CD4-positive, alpha-beta T cell treated with Interleukin-2 at 100 ng/mL for 4 hours (primary cell): ENCODE measurements at places on chromosomes 2 and 18.

DNA sequence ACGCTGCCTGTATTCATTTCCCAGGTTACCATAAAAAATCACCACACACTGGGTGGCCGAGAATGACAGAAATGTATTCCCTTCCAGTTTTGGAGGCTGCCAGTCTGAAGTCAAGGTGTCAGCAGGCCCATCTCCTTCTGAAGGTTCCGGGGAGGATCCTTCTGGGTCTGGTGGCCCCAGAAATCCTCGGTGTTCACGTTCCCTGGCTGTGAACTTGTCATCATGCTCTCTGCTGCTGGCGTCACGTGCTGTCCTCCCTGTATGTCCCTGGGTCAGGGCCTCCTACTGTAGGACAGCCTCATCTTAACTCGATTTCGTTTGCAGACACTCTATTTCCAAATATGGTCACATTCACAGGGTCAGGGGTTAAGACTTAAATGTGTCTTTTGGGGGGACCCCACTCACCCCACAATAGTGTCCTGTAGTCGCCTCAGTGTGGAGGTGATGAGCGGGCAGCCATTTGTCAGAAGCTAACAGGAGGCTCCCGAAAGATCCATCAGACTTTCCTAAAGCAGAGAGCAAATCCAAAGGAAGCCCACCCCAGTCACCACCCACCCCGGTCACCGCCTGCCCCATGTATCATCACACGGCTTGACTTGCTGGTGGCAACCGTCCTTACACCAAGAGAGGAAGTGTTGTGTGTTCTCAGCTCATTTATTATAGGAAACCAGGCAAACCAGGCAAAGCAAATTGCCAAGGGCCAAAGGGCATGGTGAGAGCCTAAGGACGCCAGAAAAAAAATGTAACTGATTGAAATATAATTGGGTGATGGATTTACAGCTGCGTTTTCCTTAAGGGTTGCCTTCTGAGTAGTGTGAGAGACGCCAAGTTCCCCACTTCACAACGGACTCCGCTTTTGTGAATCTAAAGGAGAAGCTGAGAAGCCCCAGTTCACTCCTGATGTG lies 148.8 kb upstream of the ZNF236 start:
- DNase-seq = no peak

DNA sequence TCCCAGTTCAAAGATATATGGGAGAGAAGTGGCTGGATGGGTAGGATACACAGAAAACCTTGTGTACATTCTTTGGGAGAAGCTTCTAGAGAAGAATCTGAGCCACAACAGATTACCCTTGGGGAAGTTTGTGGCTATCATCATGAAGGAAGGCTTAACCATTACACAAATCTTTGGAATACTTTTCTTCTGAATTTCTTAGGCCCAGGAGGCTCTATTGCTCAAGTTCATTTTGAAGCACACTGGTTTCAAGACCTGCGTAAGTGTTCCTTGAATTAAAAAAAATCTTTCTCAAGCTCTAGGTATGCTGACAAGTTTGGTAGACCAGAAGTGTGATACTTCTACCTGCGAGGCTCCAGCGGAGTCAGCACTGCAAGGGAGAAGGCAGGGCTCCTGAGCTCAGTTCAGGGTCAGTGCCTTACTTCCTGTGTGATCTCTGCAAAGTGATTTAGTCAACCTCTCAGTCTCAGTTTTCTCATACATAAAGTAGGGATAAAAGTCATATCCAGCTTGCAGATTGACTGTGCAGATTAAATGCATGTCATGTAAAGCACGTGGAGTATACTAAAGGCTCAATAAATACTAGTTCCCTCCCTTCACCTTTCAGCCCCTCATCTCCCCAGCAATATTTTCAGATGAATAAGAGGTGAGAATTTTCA lies 438.6 kb downstream of the DLGAP1 start:
- DNase-seq = no peak

DNA sequence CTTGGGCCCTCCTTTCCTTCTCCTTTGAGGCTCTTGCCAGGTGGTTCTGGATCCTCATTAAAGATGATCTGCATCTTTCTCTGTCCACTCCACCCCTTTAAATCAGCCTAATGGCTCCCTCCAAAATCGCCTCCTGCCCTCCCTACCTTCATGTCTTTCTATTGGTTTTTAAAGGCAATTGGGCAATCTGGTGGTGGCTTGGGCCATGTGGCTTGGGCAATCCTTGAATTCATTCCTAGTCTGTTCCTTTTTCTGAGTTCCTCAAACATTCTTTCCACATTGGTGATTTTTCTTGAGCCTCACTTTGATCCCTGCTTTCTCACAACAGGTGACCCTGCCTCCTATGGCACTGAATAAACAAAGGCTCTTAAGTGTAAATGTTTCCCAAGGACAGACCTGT lies 266.2 kb upstream of the REV1 start:
- DNase-seq = no peak

GRCh38 chr18:50879302-50880118 lies 592 bp downstream of the ME2 start:
- DNase-seq = peak; percentile 35

- no peak for DNase-seq
Observed at GRCh38 chr2:130314377-130314776, 28.3 kb upstream of the IMP4 start.

DNA sequence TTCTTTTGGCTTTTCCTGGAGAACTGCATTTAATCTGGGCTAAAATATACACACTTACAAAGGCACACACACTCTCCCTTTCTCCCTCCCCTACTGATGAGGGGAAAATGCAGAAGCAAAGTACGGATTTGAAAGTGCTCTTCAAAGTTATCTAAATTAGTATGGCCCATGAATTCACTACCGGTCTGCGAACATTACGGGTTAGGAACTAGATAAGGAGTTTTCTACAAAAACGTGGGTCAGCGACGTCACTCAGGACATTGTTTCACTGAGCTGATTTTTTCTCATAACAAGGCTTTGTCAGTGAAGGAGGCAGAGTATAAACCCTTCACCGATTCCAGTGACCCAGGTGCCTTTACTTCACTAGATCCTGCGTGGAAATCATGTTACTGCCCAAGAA lies 47.3 kb downstream of the COA5 start:
- DNase-seq = no peak

DNA sequence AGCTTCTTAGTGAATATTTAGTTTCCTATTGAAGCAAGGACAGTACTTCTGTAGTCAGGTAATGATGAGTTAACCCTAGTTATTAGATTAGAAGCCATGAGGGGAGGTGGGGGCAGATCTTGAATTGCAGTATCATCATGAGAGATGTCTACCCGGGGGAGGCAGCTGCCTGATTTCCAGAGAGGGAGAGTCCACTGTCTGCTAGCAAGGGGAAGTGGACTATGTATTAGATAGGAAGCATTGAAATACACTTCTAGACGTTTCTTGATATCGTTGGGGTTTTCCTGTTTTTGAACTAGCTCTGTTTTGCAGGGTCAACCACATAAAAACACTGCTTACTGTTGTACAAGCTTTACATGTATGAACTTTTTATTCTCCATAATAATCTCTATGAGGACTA lies 38.8 kb downstream of the APLF start:
- no peak for DNase-seq

DNA sequence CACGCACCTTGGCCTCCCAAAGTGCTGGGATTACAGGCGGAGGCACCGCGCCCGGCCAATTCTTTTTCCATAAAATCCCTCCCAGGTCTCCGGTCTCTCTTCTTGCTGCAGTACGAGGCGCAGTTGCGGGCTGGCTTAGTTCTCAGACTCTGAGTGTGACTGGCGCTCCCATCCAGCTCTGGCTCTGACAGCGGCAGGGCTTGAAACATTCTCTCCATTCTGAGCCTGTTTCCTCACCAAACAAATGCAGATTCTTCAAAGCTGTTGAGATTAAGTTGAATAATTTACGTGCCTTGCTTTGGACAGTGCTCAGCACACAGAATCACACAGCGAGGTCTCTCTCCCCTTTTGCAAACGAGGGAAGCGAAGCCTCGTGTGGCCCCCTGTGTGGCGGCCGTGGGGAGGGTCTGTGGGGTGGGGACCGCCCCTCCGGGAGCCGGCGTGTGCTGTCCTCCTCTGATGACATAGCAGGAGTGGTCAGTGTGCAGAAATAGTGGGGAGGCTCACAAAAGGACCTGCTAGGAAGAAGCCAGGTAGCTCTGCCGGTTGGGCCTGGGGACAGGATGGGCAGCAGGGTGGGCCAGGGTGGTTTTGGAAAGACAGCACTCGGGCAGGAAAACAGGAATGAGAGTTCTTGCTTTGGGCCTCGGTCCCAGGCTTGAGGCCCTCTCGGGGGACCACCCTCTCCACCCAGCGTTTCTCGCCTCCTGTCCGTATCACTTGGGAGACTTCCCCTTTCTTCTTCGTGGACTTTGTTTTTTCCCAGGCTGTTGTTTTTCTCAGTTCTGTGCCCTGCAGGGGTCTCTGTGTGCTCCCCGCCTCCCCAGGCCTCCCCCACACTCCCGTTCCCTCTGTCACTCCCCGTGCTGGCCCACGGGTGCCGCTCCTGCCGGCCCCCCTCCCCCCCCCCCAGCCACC lies 75.0 kb downstream of the KCNG2 start:
- DNase-seq = no peak

GRCh38 chr2:216557820-216558219 lies 59.2 kb downstream of the RPL37A start:
- no peak for DNase-seq

DNA sequence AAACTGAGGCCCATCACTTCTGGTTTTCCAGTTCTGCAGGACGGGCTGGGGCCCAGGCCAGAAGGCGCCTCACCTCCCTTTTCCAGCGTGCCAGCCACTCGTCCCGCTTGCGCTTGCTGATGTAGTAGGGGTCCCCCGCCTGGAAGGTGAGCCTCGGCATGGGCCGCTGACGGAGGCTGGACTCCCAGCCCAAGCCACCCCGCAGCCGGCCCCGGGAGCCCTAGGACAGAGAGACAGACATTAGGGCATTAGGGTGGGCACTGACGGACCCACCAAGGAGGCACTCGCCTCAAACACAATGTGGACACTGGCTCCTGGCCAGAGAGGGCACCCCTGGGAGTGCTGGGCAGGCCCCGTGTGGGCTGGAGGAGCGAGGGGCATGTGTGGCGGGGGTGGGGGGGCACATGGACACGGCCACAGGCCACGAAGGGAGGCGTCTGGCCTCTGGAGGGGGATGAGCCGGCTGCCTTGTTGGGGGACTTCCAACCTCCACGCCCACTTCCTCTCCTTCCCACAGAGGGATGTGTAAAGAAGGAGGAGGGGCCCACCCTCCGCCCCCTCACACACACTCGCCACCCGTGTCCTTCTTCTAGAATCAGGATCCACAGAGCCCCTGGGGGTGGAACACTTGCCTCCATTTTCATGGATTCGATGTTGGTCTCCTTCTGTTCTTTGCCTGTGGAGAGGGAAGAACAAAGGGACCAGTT lies 66.7 kb downstream of the DNMT3A start:
- DNase-seq = peak; percentile 57

DNA sequence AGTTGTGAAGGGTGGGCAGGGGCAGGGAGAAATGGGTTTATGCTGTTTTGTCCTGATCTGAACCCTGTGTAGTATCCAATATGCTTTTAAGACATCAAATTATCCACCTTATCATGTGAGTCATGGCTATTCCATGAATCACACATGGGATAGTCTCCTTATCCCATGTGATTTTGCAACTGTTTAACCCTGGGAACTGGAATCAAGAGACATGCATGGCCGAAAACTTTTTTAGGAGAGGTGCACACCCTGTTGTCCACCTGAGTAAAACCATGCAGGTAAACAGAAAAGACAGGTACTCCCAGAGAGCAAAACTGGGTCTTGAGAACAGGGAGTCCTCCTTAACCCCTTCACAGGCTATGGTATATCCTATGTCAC lies 490.6 kb upstream of the HS6ST1 start:
- no peak for DNase-seq

DNA sequence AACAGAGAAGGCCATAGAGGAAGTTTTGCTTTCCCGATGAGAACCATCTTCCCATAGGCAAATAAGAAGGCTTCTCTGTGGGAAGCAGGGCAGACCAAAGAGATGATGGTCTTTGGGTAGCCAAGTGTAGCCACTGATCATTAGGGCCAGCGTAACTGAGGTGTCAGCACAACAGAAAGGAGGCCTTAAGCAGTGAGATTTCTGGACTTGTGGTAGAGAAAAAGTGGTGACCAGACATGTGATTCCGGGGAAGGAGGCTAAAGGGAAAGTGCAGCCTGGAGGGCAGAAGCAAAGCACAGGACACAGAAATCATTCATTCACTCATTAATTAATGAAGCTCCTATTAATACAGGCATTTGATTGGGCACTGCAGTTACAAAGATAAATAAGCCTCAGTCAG lies 15.4 kb downstream of the EVA1A start:
- no peak for DNase-seq

DNA sequence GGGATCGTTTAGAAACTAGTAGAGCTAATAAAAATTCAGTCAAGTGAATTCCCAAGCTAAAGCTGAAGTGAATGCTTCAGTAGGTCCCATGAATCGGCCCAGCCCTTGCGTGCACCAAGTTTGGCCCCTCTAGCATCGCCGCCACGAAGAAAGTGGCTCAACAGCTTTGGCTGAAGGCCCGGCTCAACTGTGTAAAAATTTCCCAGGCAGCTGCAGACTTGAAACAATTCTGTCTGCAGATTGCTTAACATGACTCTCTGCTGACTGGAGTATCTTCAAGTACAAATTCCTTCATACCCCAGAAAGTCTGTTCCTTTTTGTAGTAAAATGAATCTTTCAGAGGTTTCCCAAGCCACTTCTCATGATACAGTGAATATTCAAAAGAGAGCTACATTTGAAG lies 32.7 kb downstream of the ALMS1 start:
- DNase-seq = no peak

- no peak for DNase-seq
Observed at GRCh38 chr18:44258576-44258975, 422.1 kb upstream of the SETBP1 start.
